ENCODE measurements at places on chromosomes 6 and 20.

DNA sequence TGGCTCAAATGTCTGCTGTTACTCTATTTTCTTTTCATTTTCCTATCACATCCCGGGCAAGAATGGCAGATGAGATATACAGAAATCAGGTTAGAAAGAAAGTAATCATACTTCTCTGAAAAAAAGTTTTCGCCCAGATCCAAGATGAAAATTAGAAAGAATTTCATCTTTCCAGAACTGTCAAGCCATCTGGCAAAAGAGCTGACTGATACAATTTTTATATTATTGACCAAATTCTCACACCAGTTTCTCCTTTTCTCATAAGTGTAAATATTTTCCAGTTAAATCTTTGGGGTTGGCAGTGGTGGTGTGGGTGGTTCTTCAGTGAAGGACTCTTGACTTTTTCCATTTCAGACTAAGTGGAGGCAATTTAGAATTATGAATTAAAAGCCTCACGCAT is 371.9 kb downstream of the CD83 start:
- no peak for DNase-seq

- DNase-seq, result no peak
These were observed 141.1 kb upstream of the CITED2 start for GRCh38 chr6:139515511-139515910.

DNA sequence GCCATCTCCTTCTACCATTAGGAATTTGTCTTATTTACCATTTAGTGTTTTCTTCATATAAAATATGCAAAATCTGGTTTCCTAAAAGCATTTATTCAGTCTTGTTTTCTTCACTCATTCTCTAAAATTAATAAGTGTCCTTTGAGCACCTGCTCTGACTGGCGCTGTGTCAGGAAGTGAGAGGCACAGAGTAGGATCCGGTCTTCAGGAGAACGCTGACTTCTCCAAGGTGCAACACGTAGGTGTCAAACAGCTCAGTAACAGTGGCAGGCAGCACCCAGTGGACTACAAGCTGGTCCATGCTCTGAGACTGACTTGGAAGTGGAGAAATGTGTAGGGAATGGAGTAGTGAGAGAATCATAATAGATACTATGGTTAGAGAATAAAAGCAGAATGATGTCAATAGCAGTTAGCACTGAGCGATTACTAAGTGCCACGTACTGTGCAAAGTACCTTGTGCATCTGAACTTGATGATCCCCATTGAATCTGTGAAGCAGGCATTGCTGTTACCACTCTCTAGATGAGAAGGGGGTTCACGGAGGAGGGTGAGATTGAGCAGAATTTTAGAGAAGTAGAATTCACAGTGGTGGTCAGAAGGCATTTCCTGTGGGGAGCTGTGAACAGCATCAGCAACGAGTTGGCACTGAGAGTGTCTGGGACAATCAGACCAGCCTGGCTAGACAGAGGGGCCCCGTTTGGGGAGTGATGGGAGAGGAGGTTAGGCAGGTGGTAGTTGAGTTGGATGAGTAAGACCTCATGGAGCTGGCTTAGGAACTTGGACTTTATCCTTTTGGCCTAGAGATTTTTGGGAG is 569.8 kb downstream of the QKI start:
- DNase-seq, result no peak

DNA sequence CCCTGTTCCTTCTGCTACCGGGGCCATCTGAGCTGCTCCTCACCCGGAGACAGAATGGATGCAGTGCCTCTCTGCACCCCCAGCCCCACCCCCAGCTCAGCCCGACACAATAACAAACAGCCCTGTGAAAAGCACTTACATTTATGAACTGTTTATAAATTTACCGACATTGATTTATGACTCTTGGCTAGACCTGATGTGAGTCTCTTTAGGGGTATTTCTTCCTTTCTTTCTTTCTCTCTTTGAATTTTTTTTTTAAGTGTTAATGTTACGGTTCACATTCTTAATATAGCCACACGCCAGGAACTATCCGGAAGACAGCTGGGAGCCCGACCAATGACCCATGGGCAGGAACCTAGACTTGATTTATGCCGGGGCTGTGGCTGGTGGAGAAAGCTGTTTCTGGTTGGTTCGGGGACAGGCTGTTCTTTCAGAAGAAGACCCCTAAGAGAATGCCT is 266.3 kb downstream of the CDC5L start:
- no peak for DNase-seq

GRCh38 chr6:129263176-129263575 is 380.2 kb downstream of the LAMA2 start:
- no peak for DNase-seq

GRCh38 chr6:121319112-121319553 is 15.1 kb downstream of the TBC1D32 start:
- no peak for DNase-seq
